ENCODE measurements at places on chromosomes 12 and 14.
A peak's percentile ranks its signal among the peaks of the same experiment; 100 is the strongest.

DNA sequence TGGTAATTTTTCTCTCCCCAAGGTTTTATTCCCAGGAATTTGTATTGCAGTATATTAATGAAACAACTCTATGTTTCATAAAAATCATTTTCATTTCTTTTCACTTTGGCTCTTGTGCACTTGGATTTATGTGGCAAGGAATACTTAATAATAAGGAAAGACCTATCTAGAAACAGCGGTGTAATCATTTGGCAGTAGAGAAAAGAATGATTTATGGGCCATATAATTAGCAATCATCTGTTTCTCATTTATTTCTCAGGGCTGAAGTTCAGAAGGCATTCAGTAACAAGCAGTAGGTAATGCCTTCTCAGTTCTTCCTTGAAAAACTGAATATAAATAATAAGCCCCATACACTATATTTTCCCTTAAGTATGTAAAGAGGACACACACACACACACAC lies 172.6 kb downstream of the ANO4 start:
- DNase-seq: no peak

GRCh38 chr14:91890291-91890749 lies 23.0 kb upstream of the TC2N start:
- DNase-seq: no peak

DNA sequence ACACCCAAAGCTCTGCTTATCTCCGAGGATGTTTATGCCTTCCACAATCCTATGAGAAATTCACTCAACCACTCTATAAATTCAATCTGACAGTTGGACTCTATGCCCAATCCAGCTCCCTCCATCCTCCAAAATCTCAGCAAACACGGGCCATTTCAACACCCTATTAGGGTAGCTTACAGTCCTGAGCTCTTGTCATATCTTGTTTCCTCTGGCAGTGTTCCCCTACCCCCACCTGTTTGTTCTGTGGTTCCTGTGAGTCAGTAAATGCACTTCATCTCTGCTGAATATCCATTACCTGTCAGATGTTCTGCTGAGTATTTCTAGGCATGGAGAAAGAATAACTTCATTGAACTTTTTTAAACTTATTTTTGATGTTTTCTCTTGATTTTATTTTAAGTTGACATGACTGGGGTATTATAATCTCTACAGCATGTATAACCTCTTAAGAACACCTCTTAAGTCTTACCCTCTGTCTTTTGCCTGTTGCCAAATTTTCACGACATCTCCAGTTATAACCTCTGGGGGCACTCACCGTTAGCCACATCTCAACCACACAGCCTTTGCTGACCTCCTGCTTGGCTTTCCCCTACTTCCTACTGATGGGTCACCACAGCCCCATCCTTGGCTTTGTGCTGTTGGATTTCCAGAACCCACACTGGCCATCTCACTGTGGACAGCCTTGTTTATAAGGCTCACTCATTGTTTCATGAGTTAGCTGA lies 317.0 kb upstream of the TMPO start:
- DNase-seq: no peak

DNA sequence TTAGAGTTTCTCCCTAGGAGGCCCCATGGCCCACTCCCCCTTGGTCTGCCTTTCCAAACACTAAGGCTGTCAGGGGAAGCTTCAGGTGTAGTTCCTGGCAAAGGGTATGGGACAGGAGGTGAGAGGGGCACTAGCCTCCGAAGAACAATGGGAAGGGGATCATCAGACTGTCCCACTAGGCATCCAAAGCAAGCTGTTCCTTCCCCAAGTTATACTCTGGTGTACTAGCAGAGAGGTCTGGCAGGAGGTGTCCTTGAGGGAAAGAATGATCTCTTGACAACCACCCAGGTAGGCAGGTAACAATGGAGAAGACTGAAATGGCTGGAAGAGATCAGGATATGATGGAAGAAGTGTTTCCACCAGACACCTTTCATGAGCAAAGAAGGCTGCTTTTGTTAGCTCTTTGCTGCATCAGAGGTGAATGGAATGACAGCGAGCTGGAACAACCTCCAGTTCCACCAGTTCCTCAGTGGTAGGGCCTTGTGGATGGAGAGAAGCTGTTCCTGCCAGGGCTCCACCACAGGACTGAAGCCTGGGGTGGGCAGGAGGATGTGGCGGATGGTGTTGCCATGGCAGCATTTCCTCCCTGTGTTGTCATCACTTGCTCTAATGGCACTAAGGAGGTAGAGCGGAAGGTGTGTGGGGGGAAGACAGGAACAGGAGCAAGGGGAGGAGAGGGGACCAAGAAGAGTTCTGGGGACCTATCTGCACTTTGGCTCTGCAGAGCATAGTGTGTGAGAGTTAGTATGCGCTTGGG lies 2.3 kb upstream of the AGAP2 start:
- no peak for DNase-seq

DNA sequence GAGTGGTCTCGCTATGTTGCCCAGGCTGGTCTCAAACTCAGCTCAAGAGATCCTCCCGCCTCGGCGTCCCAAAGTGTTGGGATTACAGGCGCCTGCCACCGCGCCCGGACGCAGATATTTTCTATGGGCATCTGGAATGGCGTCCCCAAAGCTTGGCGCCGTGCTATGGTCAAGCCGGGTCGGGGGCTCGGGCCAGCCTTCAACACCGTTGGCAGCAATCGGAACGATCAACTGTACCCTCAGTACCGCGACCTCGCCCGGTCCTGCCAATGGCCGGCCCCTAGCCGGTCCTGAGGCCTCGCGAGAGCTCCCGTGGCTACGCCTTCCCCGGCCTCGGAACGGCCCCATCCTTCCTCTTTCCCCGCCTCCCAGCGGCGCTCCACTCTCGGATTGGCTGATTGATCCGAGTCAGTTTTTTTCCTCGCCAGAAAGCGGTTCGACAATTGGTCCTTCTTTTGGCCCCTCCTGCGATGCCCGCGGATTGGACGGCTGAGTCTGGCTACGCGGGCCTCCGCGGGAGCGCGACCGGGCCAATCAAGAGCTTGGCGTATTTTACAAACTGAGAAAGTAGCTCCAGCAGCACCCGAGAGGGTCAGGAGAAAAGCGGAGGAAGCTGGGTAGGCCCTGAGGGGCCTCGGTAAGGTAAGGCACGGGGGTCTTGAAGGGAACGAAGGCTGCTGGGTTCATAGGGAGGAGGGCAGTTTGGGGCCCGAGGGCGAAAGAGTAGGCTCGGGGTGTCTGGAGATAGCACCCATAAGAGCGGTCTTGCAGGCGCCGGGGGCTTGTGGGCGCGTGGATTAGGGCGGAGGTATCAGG lies at the start of gene TROAP:
Gene TROAP (plus strand): TSS at position 548 of the 816 bp plus-strand sequence. CDS start 354 bp downstream, outside the sequence.
- DNase-seq: peak; percentile 88

- no peak for DNase-seq
Measured at GRCh38 chr12:119758234-119758633, 90.3 kb downstream of the PRKAB1 start.
